ENCODE measurements at places on chromosomes 7 and 10. TPM values are rescaled to one million over a fixed set of nuclear protein-coding genes. Genes with fewer than 3 reads are reported as not detected.

BMPER gene
- 11.2 TPM for total RNA-seq

SYCE1 gene
- not detected for total RNA-seq

VWC2 gene
- total RNA-seq: not detected

HABP2 gene
- not detected for total RNA-seq

PIK3CG gene
- total RNA-seq: not detected

SLC39A12 gene
- total RNA-seq: not detected

RASA4B gene
- total RNA-seq: 3.5 TPM

Data from smooth muscle cell of trachea (primary cell).